ENCODE measurements at places on chromosomes 7 and 10.

GRCh38 chr10:14608381-14609001 lies 166.2 kb downstream of the FAM107B start:
- DNase-seq = peak; percentile 81

DNA sequence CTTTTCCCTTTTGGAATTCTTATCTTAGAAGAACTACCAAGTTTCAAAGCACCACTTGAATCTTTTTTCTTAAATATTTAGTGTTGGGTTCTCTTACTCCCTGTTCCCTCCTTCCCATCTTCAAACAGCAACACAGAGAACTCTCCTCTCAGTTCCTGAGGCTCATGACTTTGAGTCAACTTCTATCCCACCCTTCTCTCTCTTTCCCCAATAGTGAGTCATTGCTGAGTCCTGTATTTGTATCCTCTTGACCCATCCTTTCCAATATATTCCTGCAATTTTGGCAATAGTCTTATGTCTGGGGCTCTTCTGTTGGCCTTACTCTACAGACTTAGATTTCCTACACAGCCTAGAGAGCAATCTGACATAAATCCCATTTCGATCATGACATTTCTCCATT lies 20.8 kb upstream of the JCAD start:
- DNase-seq = no peak

GRCh38 chr10:511101-511848 lies 178.2 kb downstream of the DIP2C start:
- DNase-seq = peak; percentile 72

DNA sequence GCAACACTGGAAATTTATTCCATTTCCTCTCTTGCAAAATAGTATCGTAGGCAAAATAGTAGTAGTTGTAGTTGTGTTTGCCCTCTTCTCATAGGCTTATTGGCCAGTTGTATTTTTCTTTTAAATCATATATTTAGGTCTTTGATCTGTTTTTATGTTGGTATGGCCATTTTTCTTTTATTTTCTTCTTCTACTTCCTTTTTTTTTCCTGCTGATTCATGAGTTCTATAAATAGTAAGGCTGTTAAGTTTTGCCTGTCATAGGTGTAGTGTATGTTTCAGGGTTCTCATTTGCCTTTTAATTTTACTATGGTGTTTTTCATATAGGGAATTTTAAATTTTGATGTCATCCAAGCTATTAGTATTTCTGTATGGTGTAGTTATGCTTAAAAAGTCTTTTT lies 25.4 kb upstream of the MRC1 start:
- DNase-seq = no peak

- peak; percentile 16 for DNase-seq
Observed at GRCh38 chr7:93442478-93443224, 131.9 kb downstream of the CALCR start.

DNA sequence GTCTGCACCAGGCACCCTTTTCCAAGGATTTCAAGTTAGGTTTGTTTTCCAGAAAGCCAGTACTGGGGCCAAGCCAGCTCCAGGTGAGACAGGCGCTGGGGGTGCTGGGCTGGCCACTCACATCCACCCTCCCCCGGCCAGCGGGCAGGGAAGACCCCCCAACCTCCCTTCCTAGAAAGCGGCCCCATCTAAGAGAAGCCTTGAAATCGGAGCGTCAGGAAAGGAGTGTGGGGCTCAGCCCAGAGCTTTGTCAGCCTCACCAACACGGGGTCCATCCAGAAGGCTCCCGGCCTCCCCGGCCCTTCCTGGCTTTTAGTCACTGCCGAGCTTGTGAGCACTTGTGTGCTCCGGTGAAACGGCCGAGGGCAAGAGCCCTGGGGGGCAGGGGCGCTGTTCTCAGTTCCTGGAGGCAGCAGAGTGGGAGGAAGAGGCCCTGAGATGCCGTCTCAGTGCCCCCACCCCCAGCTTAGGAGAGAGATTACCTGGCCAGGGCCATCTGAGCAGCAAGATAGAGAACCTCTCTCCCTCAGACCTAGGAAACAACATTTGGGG lies 39.6 kb downstream of the PDGFA start:
- DNase-seq = no peak

GRCh38 chr7:69411018-69411417 lies 187.3 kb upstream of the AUTS2 start:
- peak; percentile 13 for DNase-seq

GRCh38 chr10:45374350-45375052 lies 485 bp downstream of the ALOX5 start:
- no peak for DNase-seq

DNA sequence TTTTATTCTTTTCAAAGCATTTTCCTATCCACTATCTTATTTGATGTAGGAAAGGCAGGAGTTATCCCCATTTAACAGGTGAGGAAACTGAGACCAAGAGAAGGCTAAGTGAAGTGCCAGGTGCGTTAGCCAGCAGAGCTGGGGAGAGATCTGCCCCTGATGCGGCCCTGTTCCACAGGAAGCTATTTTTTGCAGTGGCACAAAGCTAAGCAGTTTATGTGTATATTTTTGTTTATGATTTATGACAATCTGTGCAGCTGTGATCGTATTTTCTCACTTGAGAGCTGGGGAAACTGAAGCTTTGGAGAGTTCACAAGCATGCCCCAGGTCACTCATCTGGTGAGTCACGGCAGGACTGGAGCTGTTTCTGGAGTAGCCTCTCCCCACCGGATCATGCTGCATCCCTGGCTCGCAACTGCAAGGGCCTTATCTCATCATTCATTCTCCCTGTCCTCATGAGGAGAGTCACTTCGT lies 38.8 kb downstream of the SLC29A3 start:
- no peak for DNase-seq

DNA sequence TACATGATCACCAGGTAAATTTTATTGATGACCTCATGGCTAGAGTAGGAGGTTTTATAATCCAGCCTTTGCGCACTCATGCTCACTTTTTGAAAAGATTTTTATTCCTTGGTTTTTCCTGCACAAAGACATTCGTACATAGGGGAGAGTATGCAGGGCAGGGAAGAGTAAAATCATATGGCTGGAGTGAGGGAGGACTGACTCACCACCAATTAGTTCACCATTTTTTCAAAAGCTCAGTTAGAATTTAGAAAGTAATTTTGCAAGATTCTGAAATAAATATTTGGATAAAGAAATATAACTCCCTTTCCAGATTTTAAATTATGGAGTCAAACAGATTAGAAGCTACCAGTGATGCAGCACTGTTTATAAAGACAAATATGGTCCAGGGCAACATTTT lies 111.9 kb downstream of the SEMA3D start:
- no peak for DNase-seq

- DNase-seq = no peak
Observed at GRCh38 chr7:158192956-158193355, 394.7 kb downstream of the PTPRN2 start.

DNA sequence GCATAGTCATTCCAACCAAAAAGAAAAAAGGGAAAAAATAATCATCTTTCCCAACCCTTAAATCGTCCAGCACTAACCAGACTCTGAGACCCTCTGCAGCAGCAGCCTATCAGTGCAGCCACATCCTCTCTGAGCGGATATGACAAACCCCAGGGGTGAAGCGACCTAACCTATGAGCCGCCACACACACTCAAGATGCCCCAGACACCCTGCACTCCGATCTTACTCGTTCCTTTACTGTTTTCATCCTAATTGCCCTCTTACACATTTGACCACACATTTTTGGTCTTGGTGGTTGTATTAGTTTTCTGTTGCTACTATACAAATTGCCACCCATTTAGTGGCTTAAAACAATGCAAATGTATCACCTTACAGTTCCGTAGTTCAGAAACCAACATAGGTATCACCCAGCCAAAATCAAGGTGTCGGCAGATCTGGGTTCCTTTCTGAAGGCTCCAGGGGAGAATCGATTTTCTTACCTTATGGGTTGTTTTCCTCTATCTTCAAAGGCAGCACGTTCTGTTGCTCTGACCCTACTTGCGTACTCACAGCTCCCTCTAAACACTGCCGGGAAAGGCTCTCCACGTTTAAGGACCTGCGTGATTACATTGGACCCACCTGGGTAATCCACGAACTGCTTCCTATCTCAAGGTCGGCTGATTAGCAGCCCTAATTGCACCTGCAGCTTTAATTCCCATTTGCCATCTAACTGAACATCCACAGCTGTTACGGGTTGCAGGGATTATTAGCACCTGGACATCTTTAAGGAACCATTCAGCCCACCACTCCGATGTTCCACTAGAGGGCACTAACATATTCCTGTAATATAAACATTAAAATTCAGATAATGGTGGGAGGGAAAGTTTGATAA lies 37.3 kb upstream of the PRSS1 start:
- peak; percentile 25 for DNase-seq

- peak; percentile 61 for DNase-seq
Observed at GRCh38 chr7:142632271-142633134, 116.8 kb upstream of the PRSS1 start.

DNA sequence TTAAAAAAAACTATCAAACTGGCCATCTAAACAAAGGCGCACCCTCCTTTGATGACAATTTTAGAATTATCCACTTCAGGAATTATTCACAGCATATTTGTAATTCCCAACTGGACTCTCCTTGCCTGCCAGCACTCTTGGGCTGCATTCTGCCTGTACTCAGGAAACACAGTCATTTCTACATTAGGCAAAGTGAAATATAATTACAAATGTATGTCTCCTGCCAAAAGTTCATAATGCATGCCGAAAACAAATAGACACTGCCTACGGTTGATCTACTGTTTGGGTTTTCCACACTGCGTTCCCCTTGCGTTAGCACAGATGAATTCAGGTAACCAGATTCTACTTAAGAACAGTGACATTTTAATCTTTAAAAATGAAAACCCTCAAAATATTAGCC lies 1.9 kb downstream of the HGF start:
- DNase-seq = no peak

GRCh38 chr7:139775829-139776266 lies 1.9 kb downstream of the HIPK2 start:
- peak; percentile 85 for DNase-seq

DNA sequence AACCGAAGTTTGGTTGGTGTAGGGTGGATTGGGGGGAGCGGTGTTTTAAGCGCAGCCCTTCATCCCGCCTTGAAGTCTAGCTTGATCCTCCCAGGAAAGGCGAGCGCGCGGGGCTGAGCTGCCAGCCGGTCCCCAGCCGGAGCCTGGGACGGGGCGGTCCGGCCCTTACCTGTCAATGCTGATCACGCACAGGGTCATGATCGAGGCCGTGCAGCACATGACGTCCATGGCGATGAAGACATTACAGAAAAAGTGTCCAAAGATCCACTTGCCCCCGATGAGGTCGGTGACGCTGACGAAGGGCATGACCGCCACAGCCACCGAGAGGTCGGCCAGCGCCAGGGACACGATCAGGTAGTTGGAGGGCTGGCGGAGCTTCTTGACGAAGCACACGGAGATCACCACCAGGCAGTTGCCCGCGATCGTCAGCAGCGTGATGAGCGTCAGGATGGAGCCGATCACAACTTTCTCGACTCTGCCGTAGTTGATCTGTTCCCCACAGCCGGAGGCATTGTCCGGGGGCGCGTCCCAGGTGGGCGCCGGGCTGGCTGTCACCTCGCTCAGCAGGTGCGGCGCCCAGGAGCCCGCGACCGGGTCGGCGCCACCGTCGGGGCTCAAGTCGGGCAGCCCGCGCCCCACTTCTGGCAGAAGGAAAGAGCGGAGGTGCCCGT lies 740 bp downstream of the HTR7 start:
- no peak for DNase-seq

GRCh38 chr7:50331564-50332208 lies 27.2 kb downstream of the IKZF1 start:
- no peak for DNase-seq

DNA sequence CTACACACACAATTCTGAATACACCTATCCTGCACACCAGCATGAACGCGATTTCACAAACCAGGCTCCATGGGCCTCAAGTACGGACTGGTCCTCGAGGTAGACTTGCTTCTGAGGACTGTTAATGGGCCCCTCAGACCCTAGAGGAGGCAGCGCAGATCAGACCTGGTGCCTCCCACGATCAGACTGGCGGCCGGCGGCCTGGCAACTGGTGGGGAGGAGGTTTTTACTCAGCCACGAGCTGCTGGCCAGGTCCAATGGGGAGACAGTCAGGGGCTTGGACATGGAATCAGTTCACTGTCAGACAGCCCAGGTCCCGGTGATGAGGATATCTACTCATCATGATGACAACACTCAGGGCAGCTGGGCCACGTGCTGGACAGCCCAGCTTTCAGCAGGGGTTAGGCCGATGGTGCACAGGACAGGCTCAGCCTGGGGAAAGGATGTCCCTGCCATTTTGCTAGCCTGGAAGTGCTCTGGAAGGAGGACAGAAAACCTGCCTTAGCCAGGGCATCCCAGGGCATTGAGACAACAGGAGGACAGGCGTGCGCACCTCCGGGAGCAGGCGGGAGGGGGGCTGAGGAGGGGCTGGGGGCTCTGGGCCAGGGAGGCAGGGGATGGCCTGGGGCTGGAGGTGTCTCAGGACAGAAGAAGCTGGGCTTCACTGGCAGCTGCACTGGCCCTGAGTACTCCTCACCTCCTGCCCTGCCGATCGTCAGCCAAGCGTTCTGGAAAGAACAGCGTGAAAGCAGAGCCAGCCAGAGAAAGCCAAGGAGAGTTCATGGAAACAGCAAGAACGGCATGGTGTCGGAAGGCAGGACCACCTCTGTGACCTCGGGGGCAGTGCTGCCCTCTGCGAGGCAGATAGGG lies 48.0 kb upstream of the RASGEF1A start:
- DNase-seq = no peak

GRCh38 chr10:49613882-49614241 lies at the start of gene CHAT:
CHAT (plus strand) TSS chr10:49614037; CDS start chr10:49614190, 153 bp downstream.
- DNase-seq = no peak

DNA sequence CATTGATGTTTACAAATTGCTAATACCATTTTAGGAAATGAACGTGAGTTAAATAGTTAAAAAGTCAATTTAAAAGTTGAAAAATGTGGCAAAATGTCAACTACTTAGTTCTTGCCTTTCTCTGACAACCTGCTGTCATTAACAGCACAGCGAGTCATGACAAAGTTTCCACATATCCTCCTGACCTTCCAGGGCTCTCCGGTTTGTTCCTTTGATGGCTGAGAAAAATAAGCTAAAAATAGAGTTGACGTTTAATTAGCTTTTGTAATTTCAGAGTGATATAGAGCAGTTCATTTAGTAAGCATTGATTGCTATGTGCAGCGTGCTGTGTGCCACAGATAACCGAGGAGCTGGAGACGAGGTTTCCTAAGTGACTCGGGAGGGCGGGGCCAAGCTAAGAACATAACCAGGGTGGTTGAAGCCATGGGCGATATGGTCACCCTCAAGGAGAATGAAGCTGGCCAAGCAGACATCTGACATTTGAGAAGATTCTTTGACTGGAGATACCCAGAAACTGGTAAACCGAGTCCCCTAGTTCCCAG lies 47.9 kb downstream of the OGDH start:
- DNase-seq = no peak

- DNase-seq = no peak
Observed at GRCh38 chr7:152185558-152185957, 160.1 kb downstream of the GALNT11 start.

GRCh38 chr7:223118-223800 lies 30.9 kb downstream of the FAM20C start:
- DNase-seq = no peak

DNA sequence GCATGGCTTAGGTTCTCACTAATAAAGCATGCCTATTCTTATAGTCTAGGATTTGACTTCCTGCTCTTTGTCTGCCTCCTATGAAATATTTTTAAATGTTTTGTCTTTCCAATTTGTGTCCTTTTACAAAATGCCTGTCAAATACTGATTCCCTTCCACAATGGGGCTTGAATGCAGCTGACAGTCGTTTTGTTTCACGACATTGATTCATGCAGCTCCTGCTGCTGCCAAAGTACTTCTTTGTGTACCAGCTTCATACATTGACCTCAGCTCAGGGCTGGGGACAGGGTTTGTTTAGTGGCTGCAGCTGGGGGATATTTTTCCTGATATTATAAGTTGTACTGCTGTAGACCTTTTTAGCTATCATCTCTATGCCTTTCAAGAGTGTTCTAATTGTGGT lies 371.9 kb upstream of the CHRM2 start:
- DNase-seq = no peak

Measured in inflammatory macrophage treated with lipopolysaccharide for 4 hours (primary cell).